Stimulated activated naive CD8-positive, alpha-beta T cell treated with anti-CD3 and anti-CD28 coated beads, Interleukin-15, amount 100 ng/mL, for 72 hours (primary cell): ENCODE measurements at places on chromosomes 12 and 14.

DNA sequence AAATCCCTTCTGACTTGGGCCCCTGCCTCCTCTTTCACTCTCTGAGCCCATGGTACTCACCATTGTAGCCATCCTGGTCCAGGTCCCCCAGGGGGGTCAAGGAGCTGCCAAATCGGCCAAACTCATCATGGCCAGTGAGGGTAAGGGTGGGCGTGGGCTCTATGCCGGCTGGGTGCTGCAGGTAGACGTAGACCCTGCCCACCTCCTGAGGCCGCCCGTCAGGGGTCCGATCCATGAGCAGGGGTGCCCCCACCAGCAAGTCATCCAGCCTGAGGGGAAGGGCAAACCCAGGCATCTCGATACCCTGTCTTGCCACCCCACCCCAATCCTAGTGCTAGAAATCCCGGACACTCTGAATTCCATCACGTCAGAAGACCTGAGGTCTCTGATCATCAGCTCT, 14.0 kb downstream of the ITGA5 start:
- DNase-seq, result no peak

GRCh38 chr12:116393255-116393654, 115.8 kb upstream of the MED13L start:
- DNase-seq, result no peak

DNA sequence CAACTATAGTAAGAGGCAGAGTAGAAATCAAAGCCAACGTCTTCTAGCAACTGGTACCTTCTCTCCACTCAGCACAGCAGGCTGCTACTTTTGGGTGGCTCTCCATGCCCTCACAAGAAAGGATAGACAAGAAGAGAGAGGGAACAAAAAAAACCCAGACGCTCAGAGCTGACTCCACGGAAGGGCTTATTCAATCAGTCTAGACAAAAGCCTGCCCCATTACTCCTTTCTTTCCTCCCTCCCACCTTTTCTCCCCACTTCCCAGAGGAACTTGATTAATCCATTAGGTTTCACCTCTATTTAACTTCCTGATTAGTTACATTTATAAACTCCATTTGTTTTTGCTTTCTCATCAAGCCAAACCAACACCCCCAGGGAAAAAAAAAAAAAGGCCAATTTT, 71.1 kb upstream of the CCDC60 start:
- no peak for DNase-seq

DNA sequence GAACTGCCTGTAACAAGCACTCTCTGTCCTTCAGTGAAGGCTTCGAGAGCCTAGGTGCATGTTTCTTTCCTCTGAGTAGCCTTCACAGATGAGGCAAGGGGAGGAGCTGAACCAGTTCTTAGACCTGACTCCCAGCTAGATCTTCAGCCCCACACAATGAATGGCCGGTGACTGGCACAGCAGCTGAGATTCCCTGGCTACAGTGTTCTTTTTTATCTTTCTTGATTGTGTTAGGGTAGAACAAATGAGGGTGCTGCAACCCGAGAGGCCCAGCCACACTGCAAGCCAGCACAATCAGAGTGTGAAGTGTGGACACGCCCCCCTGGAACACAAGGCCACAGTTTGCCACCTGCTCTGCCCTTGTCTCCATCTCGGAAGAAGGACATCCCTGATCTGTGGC, 19.1 kb upstream of the COL2A1 start:
- no peak for DNase-seq

- DNase-seq, result no peak
These were observed 94.7 kb downstream of the GALC start for GRCh38 chr14:87898301-87898700.

GRCh38 chr12:88574278-88574677, 6.0 kb downstream of the KITLG start:
- no peak for DNase-seq

DNA sequence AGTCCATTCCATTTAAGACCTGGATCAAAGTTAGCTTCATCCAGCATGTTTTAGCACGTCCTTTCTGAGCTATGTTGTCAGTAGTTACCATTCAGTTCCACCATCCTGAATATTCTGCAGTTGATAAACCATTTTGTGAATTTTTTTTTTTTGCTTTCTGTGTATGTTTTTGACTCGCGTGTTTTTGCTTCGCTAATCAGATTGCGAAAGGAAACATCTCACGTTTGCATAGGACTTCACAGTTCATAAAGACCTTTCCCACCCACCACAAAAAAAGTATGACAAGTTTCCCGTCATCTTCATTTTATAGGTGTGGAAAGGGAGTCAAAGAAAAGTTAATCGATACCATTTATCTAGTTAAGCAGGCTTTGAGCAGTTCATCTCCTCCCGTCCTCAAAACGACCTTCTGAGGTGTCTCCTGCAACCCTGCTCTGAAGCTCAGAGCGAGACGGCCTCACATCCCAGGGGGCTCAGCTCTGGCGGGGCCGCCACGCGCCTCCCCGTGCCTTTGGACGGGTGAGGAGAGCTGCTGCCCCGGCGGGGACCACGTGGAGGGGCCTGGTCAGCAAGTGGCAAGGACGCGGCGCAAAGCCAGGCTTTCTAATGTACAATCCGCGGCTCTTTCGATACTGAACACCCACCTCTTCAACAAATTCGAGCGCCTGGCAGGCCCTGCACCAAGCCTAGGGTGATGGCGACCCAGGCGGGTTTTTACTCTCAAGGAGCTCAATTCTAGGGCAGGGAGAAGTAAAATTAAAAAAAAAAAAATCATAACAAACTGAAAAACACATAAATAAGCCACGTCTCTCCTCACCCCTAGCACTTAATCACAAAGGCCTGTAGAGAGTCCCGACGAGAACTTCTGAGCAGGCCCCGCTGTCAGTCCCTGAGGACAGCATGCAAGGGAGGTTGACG, 988 bp upstream of the TMEM263 start:
- DNase-seq, result no peak

DNA sequence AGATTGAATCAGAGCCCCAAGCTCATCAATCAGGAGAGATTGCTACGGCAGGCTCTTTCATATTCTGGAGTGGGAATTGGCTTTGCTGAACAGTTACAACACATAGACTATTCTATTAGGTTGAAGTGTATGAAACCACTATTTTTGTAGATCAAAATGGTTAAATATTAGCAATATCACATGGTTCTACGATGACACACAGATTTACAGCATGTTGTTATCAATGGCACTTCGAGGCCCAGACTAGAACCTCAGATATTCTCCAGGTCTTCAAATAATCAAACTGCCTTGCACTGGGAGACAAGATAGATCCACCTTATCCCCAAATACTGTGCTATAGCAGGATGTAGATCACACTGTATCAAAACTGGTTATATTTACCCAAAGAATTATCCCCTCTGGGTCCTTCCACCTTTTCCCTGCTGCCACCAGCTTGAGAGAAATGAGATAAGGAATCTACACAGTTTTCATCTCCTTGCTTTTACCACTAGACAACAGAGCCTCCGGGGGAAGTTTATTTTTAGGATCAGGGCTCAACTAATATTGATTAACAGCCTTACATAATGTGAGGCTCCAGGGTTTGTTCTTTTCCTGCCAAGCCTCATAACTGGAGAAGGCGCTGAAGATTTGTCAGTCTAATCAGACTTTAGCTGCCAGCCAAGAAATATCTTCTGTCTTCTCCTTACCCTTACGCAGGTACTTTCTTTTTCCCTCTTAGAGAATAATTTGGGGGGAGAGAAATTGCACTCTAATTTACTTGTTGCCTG, 507.1 kb downstream of the DIO2 start:
- DNase-seq, result no peak

DNA sequence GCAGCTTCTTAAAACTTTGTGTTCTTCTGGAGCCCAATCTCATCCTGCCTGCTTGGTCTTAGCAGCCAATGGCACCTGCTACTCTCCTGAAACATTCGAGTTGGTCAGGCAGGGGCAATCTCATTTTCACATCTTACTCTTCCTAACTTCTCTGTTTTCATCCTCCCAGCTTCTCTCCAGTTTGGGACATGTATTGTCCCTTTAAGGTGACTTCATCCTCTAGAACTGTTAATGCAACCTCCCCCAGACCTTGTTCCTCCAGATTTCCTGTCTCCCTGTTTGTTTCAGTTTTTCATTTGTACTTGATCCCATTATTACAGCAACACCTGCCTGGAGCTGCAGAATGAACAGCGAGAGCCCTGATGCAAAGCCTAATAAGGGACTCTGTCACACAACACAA, 31.3 kb downstream of the SERPINA11 start:
- DNase-seq, result no peak

- no peak for DNase-seq
These were observed 4.4 kb downstream of the IPO8 start for GRCh38 chr12:30691122-30691879.

- DNase-seq, result no peak
These were observed 235.5 kb upstream of the NOS1 start for GRCh38 chr12:117596968-117597367.

GRCh38 chr12:104524034-104524832, 67.5 kb downstream of the CHST11 start:
- no peak for DNase-seq

DNA sequence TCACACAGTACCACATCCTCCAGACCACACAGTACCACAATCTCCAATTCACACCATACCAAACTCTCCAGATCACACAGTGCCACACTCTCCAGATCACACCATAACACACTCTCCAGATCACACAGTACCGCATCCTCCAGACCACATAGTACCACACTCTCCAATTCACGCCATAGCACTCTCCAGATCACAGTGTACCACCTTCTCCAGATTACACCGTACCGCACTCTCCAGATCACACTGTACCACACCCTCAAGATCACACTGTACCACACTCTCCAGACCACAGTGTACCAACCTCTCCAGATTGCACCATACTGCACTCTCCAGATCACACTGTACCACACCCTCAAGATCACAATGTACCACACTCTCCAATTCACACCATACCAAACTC, 184.9 kb downstream of the NTF3 start:
- no peak for DNase-seq

DNA sequence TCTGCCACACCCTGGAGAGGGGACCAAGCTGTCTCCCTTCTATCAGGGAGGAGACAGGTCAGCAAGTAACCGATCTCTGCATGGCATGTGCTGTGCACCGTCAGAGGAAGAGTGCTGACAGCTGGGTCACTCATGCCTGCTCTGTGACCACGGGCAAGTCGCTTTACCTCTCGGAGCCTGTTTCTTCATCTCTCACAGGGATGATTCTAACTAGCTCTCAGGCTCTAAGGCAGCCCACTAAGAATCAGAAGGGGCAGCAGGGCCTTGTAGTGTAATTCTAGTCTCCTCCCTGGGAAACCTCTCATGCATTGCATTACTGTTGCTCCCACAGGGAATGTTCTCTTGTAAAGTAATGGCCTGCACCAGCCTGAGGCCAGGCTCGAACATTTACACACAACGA, 11.9 kb downstream of the CD9 start:
- DNase-seq, result no peak

DNA sequence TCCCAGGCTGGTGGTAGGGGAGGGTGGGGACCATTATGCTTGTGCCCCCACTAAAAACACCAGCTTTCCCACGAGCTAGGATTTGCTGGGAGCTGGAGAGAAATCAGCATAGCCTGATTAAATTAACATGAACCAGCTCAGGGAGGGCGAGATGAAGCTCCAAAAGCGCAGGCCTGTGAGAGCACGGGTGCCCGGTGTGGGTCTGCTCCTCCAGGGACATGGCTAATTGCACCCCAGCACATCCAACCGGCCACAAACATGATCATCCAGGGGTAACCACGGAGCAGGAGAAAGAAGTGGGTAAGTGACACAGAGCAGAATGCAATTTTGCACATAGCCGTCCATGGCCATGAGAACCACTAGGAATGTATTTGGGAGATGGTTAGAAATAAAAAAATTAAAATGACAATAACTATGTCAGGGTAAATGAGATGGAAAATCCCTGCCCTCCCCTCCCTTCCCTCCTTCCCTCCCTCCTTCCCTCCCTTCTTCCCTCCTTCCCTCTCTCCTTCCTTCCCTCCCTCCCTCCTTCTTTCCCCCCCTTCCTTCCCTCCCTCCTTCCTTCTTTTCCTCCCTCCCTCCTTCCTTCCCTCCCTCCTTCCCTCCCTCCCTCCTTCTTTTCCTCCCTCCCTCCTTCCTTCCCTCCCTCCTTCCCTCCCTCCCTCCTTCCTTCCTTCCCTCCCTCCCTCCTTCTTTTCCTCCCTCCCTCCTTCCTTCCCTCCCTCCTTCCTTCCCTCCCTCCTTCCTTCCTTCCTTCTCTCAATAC, 26.9 kb downstream of the CLMN start:
- no peak for DNase-seq

GRCh38 chr14:31785574-31785973, 224.4 kb downstream of the NUBPL start:
- no peak for DNase-seq

DNA sequence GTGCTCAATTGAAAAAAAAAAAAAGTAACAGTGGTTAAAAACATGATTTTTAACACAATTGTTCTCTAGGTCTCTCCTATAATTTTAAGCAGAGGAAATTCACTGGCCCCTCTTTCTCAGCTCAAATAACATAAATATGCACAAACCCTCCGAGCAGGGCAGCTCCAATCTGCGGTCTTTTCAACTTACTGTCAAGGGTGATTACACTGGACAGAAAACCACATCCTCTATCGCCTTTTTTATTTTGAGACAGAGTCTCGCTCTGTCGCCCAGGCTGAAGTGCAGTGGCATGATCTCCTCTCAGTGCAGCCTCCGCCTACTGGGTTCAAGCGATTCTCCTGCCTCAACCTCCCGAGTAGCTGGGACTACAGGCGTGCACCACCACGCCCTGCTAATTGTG, 16.5 kb upstream of the GABARAPL1 start:
- no peak for DNase-seq

DNA sequence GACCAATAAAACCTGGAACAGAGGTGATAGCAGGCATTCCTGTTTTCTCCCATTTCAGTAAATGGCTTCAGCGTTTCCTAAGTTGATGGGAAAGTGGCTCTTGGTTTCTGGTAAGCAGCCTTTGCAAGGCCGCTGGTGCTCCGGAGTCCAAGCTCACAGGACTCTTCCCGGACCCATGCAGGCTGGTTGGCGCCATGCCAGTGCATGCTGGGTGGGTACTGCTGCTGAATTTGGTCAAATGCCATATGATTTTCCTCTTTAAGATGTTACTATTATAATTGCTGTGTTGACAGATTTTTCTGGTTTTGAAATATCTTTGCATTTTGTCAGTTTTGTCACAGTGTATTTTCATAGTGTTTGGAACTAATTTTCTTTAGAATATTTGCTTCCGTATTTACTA, 27.7 kb downstream of the PPP2R5C start:
- no peak for DNase-seq

DNA sequence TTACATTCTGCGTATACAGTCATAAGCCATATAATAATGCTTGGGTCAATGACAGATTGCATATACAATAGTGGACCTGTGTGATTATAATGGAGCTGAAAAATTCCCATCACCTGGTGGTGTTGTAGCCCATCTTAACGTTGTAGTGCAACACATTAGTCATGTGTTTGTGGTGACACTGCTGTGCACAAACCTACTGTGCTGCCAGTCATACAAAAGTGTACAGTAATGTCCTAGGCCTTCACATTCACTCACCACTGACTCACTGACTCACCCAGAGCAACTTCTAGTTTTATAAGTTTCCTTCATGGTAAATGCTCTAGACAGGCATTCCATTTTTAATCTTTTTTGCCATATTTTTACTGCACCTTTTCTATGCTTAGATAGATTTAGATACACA, 194.8 kb upstream of the SEL1L start:
- no peak for DNase-seq

- DNase-seq, result no peak
These were observed 54.6 kb downstream of the SPTLC2 start for GRCh38 chr14:77561881-77562280.
